Karpas-422 (cell line): ENCODE measurements at places on chromosomes 7 and 10. TPM values are rescaled to one million over a fixed set of nuclear protein-coding genes. Genes with fewer than 3 reads are reported as not detected.

DNA sequence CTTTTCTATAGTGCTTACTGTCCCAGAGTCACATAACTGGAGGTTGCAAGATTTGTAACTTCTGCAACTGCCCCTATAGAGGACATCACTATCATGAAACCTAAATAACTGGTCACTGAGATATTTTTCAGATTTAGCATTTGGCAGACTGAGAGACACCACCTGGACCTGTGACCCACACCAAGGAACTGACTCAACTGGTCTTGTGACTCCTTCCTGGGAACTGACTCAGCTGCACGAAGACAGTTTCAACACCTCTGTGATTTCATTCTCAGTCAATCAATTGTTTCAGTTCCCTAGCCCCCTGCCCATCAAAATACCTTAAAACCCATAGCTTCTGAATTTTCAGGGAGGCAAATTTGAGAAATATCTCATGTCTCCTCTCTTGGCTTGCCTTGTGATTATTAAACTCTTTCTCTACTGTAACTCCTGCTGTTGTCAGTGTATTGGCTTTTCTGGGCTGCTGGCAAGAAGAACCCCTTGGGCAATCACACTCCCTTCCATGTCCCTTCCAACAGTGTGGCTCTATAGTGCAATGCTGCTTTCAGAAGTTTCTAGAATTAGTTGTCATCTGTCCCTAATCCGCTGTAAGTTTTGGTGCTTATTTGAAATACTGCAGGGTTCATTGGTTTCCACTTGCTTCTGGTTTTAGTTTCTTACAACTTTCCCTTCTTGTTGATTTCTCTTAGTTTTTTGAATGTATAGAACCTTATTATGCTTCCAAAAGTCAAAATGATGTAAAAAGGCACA is 127.8 kb upstream of the ADCY1 start:
- H3K4me1 ChIP-seq, result no peaks in the 10 kb centered on the region
- no peak overlapping the region for H3K4me3 ChIP-seq
- DNase-seq, result no peak
- no peaks in the 10 kb centered on the region for H3K27me3 ChIP-seq

- H3K4me3 ChIP-seq, result no peak overlapping the region
- no peaks in the 10 kb centered on the region for H3K36me3 ChIP-seq
- H3K27ac ChIP-seq, result no peak overlapping the region
Measured at GRCh38 chr10:126137562-126138221, 241.3 kb downstream of the FANK1 start.

GRCh38 chr7:88789480-88790064 is 6.0 kb downstream of the TEX47 start:
- peak; percentile 78 for DNase-seq
- no peaks in the 10 kb centered on the region for H3K4me1 ChIP-seq
- no peaks in the 10 kb centered on the region for H3K36me3 ChIP-seq
- H3K27me3 ChIP-seq, result no peaks in the 10 kb centered on the region
- H3K27ac ChIP-seq, result no peak overlapping the region

Gene SNCG
- total RNA-seq, result not detected in 2 replicates

- peak overlapping the region; percentile 65 for H3K27ac ChIP-seq
- peak; percentile 62 for DNase-seq
- no peaks in the 10 kb centered on the region for H3K27me3 ChIP-seq
- H3K4me3 ChIP-seq, result no peak overlapping the region
- no peaks in the 10 kb centered on the region for H3K36me3 ChIP-seq
Measured at GRCh38 chr7:91299952-91300775, 35.9 kb downstream of the FZD1 start.

- H3K4me3 ChIP-seq, result no peak overlapping the region
- H3K27me3 ChIP-seq, result no peaks in the 10 kb centered on the region
- H3K27ac ChIP-seq, result no peak overlapping the region
Measured at GRCh38 chr10:95133997-95134396, 60.0 kb upstream of the ACSM6 start.

GRCh38 chr10:30553626-30554439 is 75.7 kb downstream of the LYZL2 start:
- H3K27me3 ChIP-seq, result no peaks in the 10 kb centered on the region
- no peak for DNase-seq
- H3K36me3 ChIP-seq, result no peaks in the 10 kb centered on the region
- H3K4me1 ChIP-seq, result no peaks in the 10 kb centered on the region

- H3K36me3 ChIP-seq, result no peaks in the 10 kb centered on the region
- H3K27me3 ChIP-seq, result no peaks in the 10 kb centered on the region
- no peak for DNase-seq
Measured at GRCh38 chr7:6889252-6889812, 63.3 kb upstream of the CCZ1B start.

- H3K36me3 ChIP-seq, result no peaks in the 10 kb centered on the region
- no peak for DNase-seq
- no peaks in the 10 kb centered on the region for H3K27me3 ChIP-seq
Measured at GRCh38 chr7:87596136-87596535, 4.5 kb downstream of the ABCB1 start.

GRCh38 chr7:20270867-20271266 is 53.7 kb upstream of the MACC1 start:
- no peaks in the 10 kb centered on the region for H3K4me1 ChIP-seq
- H3K27me3 ChIP-seq, result no peaks in the 10 kb centered on the region
- no peaks in the 10 kb centered on the region for H3K36me3 ChIP-seq
- no peak overlapping the region for H3K27ac ChIP-seq
- no peak overlapping the region for H3K4me3 ChIP-seq
- DNase-seq, result no peak

DNA sequence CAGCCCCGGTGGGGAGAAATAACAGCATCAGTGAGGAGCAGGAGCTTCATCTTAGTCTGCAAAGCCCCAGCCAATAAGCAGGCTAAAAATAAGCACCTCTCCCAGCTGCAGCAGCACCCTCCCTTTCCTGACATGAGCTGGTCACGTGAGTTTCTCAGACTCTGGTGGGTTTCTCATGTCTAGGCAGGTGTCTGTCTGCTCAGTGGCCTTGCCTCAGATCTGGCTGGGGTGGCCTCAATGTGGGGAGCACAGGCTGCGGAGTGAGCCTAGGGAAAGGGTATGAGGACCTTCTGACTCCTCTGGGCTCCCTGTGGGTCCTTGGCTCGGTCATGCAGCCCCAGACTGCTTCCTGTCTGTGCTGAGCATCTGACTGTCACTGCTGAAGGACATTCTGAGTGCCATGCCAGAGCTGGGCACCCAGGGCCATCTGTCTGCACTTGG is 81.6 kb upstream of the LRRC4 start:
- H3K27ac ChIP-seq, result no peak overlapping the region
- DNase-seq, result no peak
- no peaks in the 10 kb centered on the region for H3K27me3 ChIP-seq
- no peaks in the 10 kb centered on the region for H3K36me3 ChIP-seq
- H3K4me1 ChIP-seq, result peaks cover 55% of the 10 kb centered on the region
- H3K4me3 ChIP-seq, result no peak overlapping the region

Gene LRRC27
- 2.2 and 12.4 TPM in 2 replicates for total RNA-seq

GRCh38 chr7:82932516-82932915 is 230.2 kb downstream of the PCLO start:
- no peaks in the 10 kb centered on the region for H3K36me3 ChIP-seq
- H3K27ac ChIP-seq, result no peak overlapping the region
- no peaks in the 10 kb centered on the region for H3K27me3 ChIP-seq

Gene NUTM2A
- 0.14 and 0.26 TPM in 2 replicates for total RNA-seq

DNA sequence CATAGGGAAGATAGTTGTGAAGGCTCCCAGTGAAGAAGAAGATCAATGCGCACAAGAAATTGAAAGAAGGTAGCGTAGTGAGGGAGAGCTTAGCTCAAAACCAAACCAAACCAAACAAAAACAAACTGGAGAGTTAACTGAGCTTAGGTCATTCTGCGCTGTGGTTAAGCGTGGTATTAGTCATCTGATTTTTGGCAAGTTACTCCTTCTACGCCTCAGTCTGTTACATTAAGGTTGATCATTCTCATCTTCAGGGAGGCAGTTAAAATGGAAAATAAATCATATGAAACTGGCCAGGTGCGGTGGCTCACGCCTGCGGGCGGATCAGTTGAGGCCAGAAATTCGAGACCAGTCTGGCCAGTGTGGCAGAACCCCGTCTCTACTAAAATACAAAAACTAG is 259.7 kb downstream of the EXOC4 start:
- H3K27ac ChIP-seq, result no peak overlapping the region
- no peaks in the 10 kb centered on the region for H3K27me3 ChIP-seq
- H3K4me3 ChIP-seq, result no peak overlapping the region
- no peaks in the 10 kb centered on the region for H3K4me1 ChIP-seq
- no peak for DNase-seq

Gene ANKRD2
- total RNA-seq, result not detected in 2 replicates

DNA sequence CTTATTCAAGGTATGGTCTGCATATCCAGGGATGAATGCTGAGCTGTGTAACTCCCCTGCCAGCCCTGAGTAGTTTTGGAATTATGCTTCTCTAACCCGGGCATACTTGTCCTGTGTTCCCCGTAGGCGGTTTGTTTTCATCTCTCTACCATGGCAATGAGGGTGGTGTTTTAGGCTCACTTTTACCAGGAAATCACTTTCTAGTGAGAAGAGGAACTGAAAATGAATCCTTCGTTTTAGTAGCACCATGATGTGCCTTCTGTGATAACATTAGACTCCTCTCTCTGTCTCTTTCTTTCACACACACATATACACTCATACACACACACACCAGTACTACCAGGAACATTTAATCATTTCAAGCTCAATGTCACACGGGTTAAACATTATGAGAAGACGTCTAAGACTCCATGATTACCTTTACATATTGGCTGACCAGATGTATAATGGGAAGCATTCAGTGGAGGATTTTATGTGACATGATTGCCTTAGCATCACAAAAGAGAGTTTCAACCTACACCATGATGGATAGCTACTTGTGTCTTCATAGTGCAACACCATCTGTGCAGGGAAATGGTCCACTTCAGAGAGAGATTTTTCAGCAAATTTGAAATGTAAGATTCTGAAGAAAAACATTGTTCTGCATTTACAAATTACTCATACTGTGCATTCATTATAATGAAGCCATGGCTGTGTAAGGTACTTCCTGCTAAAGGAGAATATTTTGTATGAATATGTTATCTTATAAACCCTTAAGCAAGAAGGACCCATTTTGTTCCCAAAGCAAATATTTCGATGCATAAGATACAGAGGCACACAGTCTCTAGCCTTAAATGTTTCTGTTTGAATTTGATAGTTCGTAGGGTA is 31.0 kb upstream of the PFKP start:
- H3K4me1 ChIP-seq, result peaks cover 18% of the 10 kb centered on the region
- peak; percentile 62 for DNase-seq

DNA sequence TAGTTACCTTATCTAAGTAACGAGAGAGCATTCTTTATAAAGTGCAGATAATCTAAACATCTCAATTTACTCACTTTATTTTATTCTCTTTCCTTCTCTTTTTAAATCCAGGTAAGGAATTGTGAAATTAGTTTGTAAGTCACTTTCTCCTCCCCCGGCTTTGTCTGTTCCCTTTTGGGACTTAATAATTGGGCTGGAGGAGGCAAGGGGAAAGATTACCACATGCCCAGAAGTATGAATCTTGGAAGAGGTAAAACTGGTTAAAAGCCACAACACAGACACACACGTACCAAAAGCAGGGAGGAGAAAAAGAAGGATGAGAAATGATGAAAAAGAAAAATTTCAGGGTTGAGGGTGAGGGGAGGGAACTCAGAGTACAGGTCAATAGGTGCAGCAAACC is 63.3 kb upstream of the LRRC17 start:
- no peaks in the 10 kb centered on the region for H3K27me3 ChIP-seq
- H3K36me3 ChIP-seq, result no peaks in the 10 kb centered on the region
- H3K4me3 ChIP-seq, result no peak overlapping the region
- DNase-seq, result no peak
- no peak overlapping the region for H3K27ac ChIP-seq

Gene INTS1
- 25.7 and 42.1 TPM in 2 replicates for total RNA-seq

DNA sequence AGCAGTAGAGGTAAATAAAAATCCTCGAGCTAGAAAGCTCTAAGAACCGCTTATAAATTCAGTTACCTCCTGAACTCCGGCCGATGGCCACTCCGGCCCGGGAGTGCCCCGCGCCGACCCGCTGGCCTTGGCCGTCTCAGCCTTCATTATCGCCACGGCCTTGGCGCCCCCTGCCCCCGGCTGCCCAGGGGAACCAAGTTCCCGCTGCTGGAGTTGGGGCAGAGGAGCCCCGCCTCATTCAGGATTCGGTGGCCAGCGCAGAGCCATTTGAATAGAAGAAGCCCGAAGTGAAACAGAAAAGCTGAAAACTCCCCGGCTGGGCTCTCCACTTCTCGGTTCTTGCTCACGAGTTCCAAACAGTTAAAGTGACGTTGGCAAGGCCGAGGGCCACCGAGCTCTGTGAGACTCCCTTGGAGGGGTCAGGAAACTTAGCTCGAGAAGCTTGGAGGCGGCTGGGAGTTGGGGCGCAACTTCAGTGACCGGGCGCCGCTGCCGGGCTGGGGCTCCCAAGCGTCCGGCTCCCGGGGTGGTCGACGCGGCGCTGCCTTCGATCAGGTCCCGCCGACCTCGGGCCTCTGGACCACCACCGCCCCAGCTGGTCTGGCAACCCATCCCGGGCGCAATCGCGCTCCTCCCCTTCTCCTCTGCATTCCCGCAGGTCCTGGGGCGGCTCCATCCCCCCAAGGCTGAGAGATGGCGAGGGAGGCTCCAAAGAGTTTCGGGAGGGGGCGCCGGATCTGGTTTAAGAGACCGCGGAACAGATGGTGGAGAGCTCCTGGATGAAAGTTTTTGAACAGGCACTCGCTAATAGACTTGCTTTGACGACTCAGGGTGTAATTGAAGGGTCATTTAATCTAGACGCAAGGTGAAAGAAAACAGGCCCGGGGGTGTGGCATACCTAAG is 5.8 kb upstream of the FEZF1 start:
- H3K4me3 ChIP-seq, result no peak overlapping the region
- no peak for DNase-seq
- H3K27ac ChIP-seq, result no peak overlapping the region
- no peaks in the 10 kb centered on the region for H3K36me3 ChIP-seq
- H3K27me3 ChIP-seq, result no peaks in the 10 kb centered on the region
- H3K4me1 ChIP-seq, result no peaks in the 10 kb centered on the region

- no peak overlapping the region for H3K27ac ChIP-seq
- no peak for DNase-seq
- no peaks in the 10 kb centered on the region for H3K36me3 ChIP-seq
- no peak overlapping the region for H3K4me3 ChIP-seq
- H3K4me1 ChIP-seq, result no peaks in the 10 kb centered on the region
Measured at GRCh38 chr10:78513330-78513729, 479.7 kb downstream of the RPS24 start.

DNA sequence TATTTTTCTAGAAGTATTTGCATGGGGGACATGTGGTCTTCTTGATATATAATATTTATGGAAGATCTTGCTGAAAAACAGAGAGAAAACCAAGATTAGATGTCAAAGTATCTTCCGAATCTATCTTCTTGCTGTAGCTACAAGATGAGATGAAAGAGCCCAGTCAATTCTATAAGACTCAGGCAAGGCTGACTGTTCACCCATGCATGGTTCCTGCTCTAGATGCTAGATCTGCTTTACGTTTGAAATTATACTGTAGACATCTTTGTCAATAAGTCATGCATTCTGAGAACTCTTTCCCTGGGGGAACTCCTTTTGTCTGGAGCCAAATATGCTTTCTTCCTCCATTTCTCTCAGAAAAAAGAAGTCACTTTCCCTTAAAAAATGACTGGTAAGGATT is 1292.0 kb downstream of the XPNPEP1 start:
- H3K4me1 ChIP-seq, result no peaks in the 10 kb centered on the region
- no peaks in the 10 kb centered on the region for H3K27me3 ChIP-seq
- H3K4me3 ChIP-seq, result no peak overlapping the region
- no peaks in the 10 kb centered on the region for H3K36me3 ChIP-seq

GRCh38 chr7:157425137-157425731 is 88.4 kb downstream of the DNAJB6 start:
- no peak for DNase-seq
- no peak overlapping the region for H3K27ac ChIP-seq

- no peak for DNase-seq
- H3K4me3 ChIP-seq, result no peak overlapping the region
- H3K36me3 ChIP-seq, result no peaks in the 10 kb centered on the region
- H3K4me1 ChIP-seq, result no peaks in the 10 kb centered on the region
Measured at GRCh38 chr7:1665549-1666316, 4.3 kb upstream of the ELFN1 start.
